Thyroid gland (tissue), 4 donors: ENCODE measurements at places on chromosomes 1 and 21. TPM values are rescaled to one million over a fixed set of nuclear protein-coding genes. Genes with fewer than 3 reads are reported as not detected.

GRCh38 chr1:14521622-14522021 is 76.9 kb upstream of the KAZN start:
- DNase-seq = no peak

GRCh38 chr1:11180342-11180744 is 8.8 kb upstream of the ANGPTL7 start:
- DNase-seq = no peak

DNA sequence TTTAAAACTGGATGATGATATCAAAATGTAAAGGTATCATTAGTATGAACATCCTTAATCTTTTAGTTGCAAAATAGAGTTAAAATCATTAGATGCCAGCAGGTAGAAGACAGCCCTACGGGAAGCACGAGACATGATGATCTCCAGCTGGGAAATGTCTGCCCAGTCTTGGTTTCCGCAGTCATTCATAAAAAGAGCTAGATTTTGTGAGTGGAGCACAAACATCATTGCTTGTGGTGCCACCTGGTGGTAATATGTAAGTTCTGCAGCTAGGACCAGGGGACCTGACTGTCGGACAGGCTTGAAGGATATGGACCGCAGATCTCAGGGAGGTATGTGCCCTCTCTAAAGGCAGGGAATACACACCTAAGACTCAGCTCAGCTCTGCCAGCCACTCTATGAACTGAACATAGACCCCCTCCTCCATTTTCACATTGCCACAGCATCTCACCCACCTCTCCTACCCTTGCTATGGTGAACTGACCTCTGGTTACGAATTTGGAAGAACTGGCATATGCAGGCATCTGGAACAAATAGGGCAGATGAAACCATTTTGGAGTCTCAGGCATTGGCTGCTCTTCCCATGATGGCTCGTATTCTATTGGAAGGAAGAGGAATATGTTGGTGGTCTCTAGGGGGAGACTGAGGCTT is 9.2 kb downstream of the FCMR start:
- peak; percentile 73 for DNase-seq

The TRIM17 gene
- 2.8 TPM for total RNA-seq

- peak; percentile 99 for DNase-seq
Observed at GRCh38 chr1:54581621-54582035, 33.6 kb downstream of the ACOT11 start.

- no peak for DNase-seq
Observed at GRCh38 chr1:160451119-160451858, 50.9 kb downstream of the VANGL2 start.

The FMO5 gene
- 9.1 TPM for total RNA-seq

- no peak for DNase-seq
Observed at GRCh38 chr1:25090707-25091422, 141.4 kb downstream of the SYF2 start.

DNA sequence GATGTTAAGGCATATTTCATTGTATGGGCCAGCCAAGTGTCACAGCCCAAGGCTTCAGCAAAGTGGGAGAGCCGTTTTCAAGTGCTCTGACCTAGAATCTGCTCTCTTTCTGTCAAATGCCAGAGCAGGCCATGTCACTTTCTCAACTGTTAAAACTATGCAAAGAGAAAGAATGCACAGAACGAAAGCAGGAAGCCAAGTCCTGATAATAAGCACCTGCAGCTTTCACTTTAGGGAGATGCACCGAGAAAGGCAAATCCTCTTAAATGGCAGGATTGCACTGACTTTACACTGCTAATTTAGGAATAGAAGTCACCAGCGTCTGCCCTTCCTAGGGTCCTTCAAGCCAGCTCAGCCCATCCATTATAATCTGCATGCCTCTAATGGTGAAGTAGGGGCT is 49.2 kb upstream of the NTPCR start:
- peak; percentile 25 for DNase-seq

DNA sequence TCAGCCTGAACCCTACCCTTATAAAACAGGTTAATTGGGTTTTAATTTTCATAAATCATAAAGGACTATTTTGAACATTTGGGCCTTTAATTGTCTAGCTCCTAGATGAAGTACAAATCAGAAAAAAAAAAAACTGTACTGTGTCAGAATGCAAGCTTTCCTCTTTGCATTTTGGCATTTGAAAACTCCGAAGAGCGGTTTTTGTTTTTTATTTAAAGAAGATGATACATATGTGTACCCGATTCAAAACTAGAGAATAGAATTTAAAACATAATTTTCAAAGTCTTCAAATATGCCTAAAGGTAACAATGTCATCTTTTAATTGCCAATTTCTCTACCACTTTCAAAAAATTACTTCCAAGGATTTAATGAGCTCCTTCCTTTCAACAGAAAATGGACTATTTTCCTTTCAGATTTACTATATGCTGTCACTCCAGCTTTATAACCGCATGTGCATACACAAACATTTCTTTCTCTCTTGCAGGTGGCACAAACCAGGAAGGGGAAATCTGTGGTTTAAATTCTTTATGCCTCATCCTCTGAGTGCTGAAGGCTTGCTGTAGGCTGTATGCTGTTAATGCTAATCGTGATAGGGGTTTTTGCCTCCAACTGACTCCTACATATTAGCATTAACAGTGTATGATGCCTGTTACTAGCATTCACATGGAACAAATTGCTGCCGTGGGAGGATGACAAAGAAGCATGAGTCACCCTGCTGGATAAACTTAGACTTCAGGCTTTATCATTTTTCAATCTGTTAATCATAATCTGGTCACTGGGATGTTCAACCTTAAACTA is 33.7 kb downstream of the MRPL39 start:
- no peak for DNase-seq
